Right lung (tissue), 10 donors: ENCODE measurements at places on chromosomes 2 and 18. TPM values are rescaled to one million over a fixed set of nuclear protein-coding genes. Genes with fewer than 3 reads are reported as not detected.

The CD207 gene
- 0.11 TPM for polyA plus RNA-seq

DNA sequence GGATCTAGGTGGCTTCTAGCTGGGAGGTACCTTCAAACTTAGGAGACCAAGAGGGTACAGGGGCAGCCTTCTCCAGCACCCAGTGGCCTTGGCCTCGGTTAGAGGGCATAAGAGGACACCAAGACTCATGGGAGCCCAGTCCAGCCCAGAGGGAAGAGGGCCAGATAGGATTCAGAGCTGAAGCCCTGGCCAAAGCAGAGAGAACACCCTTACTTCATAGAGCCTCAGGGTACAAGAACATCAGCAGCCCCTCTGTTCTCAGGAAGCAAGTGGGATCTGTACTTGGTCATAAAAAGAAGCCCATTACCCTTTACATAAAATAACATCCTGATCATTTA lies 45.0 kb upstream of the ASPRV1 start:
- no peak for DNase-seq

The CD8B gene
- 0.56 TPM for polyA plus RNA-seq

The HOXD3 gene
- polyA plus RNA-seq = 0.22 TPM

- DNase-seq = no peak
These were observed 32.3 kb downstream of the DNMT3A start for GRCh38 chr2:25309402-25309801.

The DTNB gene
- 29.5 TPM for polyA plus RNA-seq

DNA sequence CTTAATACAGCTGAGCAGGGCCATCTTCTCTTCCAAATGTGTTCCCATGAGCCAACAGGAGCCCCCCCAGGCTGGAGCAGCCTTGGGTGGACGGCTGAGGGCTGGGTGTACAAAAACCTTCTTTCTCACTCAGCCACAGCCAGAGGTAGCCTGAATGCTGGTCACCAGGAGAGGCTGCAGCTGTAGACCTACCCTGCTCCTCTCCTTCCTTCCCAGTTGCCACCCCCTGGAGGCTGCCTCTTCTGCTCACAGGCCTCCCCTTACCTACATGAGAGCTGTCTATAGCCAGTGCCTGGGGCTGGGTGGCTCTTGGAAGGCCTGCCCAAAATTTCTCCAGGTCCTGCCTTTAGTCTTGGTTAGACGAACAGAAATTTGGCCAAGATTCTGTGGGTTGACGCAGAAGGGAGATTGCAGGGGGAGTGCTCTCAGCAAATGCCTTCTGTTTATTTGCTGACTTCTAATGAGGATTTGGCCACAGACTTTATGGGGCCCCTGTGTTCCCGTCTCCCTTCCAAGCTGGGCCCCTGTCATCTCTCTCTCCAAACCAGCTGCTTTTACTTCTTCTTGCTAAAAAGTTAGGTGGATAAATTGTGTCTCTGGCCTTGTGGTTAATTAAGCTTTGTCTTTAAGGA lies 18.3 kb downstream of the CELF4 start:
- no peak for DNase-seq

The LCT gene
- 0.23 TPM for polyA plus RNA-seq

- DNase-seq = no peak
These were observed 4.5 kb upstream of the SLC4A5 start for GRCh38 chr2:74347742-74348141.

DNA sequence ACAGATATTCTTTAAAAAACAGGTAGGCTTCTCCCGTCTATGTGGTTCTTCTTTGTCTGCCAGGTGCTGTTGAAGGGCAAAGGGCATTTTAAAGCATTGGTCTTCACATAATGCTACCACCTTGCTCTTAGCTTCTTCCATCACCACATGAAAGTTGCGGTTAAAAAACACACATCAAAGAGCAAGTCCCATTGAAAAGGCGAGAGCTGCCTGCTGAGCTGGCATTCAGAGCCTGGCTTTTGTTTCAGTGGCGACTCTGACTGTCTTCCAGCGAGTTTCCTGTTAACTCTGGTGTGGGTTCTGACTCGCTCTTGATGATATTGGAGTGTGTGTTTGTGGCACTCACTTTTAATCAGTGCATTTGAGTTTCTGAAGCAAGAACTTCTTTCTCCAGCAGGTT lies 624.9 kb upstream of the FANCL start:
- DNase-seq = no peak

DNA sequence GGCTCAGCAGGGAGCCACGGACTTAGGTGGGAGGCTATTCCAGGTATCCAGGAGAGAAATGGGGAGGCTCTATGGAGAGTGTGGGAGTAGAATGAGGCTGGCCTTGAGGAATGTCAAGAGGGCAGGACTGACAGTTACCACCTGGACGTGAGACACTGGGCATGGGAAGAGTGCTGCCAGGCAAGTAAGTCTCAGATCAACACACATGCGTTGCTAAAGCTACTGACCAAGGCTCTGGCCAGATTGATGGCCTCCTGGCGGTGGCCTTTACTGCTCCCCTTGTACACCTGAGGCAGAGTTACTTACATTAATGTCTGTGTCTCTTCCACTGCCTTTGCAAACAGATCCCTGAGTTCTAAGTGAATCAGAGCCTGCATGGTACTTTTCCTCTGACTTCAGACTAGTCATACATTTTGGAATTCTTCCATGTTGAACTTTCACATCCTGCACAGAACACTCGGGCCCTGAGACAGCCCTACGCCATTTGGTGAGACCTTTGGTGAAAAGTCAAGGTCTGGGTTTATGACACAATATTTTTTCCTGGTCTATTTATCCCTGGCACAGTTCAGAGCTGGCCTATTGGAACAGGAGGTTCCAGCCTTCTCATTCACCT lies 398.8 kb upstream of the TRIB2 start:
- no peak for DNase-seq

GRCh38 chr2:75465317-75465984 lies 95.3 kb downstream of the EVA1A start:
- DNase-seq = no peak

The MYO5B gene
- polyA plus RNA-seq = 13.5 TPM

DNA sequence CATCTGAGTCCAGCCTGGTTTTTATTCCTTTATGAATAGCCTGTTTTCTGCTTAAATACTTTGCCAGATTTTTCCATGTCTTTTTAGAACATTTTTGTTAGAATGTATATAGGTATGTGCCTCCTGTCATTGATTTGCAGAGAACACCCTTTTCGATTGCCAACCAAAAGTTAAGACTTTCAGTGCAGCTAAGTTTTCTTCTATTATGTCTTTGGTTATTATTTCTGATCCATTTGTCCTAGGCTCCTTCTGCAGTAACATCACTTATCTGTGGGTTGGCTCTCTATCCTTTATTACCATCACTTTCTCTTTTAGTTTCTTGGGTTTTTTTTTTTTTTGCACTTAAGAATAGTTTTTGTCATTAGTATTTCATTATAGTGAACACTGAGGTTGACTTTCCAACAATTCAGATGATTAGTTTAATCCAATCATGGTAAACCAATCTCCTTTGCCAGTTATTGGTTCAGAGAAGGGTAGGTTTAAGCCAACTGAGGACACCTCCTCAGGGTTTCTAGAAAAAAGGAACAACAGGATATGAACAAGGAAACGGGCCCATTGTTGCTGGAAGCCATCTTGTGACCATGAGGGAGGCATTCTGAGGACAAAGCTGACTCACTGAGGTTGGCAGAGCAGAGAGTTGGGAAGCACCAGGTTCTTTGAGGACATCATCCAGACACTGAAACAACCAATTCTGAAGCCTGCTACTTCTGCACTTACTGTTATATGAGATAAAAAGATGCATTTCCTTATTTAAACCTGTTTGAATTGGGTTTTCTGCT lies 37.9 kb upstream of the GBX2 start:
- DNase-seq = no peak

DNA sequence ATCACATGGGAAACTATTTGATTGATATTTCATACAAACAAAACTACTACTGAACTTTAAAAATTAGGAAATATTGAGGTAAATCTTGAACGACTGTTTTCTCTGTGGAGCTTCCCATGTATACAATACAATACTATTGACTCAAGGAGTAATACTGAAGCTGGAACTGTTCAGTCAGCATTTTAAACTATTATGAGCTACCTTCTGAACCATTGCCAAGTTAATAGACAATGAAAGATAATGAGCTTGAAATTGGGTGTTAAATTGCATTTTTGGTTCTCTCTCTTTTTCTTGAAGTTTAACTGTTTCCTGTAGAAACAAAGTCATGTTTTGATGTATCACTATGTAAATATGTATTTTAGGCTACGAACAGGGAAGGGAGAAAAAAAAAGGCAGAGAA lies 569.2 kb downstream of the ZEB2 start:
- DNase-seq = no peak
